ENCODE measurements at places on chromosomes 4 and X.

GRCh38 chr4:99317354-99317753 is 3.8 kb downstream of the ADH1B start:
- no peak for DNase-seq

DNA sequence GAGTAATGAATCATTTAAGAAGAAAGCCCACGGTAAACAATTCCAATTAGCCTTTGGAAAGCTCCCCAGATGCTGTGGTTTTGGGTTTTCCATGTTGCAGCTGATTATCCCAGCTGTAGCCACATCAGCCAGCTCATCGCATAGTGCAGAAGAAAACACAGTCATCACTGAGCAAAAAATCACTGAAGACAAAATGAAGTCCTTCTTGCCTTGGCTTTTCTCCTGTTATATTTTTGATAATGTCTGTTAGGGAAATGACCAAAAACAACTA is 193.0 kb upstream of the C1QTNF7 start:
- peak; percentile 59 for DNase-seq

DNA sequence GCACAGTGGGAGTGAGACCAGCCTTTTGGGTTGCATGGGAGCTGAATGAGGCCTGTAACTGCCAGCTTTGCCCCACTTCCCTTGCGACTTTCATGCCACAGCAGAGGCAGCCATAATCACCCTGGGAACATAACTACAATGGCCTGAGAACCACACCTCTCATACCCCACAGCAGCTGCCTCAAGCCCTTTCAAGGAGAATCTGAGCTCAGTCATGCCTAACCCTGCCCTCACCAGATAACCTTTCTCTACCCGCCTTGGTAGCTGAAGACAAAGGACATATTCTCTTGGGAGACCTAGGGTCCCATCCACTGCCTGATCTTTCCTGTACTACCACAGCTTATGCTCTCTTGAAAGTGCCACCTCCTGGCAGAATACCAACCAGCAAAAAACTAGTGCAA is 599.9 kb upstream of the IGFBP7 start:
- DNase-seq, result no peak

DNA sequence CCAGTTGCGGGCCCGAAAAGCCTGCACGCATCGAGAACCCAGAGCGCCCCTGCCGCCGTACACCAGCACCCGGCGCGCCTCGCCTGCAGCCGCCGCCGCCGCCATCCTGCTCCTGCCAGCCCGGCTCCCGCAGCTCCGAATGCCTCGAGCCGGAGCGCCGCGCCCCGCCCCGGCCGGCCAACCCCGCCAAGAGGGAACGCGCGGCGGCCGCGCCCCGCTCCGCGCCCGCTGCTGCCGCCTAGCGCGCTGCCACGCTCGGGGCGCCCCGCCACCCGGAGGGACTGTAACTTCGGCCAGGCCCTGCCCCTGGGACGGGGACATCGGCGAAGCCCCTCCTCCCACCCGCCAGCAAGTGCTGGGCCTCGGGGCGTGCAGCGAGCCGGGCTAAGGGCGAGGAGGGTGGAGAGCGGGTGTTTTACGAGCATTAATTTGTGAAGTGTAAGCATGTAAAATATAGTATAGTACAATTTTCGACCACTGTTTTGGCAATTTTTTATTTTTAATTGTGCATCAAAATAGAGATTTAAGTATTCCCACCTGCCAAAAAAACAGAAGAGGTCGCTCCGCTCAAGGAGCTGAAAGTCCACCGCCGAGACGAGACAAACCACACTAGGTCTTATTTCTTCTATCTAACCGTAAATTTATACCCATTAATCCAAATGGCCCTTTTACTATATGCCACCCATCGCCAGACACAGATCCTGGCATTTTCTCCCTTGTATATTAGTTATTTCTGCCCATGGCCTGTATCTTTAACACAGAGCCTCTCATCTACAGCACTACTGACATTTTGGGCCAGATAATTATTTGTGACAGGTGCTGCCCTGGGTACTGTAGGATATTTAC is at the start of gene QDPR:
TSS of gene QDPR (minus strand) at position 141 of the 846 bp plus-strand sequence. CDS start at position 105, 36 bp downstream.
- peak; percentile 81 for DNase-seq

GRCh38 chr4:122003335-122003734 is 51.5 kb upstream of the TRPC3 start:
- no peak for DNase-seq

GRCh38 chr4:154471526-154472331 is 19.9 kb downstream of the DCHS2 start:
- DNase-seq, result no peak

GRCh38 chr4:108205859-108206258 is 37.1 kb upstream of the LEF1 start:
- no peak for DNase-seq

- no peak for DNase-seq
Measured at GRCh38 chrX:13010546-13010945, 33.9 kb downstream of the FAM9C start.

- DNase-seq, result no peak
Measured at GRCh38 chr4:71752383-71753042, 31.4 kb downstream of the GC start.

- no peak for DNase-seq
Measured at GRCh38 chr4:165101641-165102040, 11.0 kb downstream of the TMEM192 start.

DNA sequence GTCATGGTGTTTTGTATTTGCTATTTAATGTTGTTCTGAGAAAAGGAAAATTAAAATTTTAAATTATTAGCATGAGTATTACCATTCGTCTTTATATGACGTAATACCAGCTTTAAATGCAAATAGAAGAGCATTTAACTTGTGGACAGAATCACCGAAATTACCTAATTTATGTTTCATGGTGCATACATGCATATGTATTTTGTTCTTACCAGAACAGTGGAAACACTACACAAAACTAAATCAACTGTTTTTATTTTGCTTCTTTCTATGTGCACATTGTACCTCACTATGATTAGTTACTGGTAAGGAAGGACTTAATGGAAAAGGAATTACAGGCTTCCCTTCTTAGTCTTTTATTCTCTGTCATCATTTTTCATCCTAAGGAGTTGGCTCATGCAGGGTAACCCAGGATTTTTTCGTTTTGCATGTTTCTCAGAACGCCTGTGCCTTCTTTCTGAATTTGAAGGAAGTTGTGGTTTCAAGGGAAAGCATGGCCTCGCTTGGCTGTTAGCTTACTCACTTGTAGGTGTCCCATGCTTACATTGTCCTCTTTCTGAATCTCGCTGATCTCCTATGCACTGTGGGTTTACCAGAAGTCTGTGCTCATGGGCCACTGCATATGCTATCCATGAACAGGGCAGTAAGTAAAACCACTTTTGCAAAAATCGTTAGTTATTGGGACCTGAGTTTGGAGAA is 300.0 kb upstream of the PUDP start:
- DNase-seq, result no peak

DNA sequence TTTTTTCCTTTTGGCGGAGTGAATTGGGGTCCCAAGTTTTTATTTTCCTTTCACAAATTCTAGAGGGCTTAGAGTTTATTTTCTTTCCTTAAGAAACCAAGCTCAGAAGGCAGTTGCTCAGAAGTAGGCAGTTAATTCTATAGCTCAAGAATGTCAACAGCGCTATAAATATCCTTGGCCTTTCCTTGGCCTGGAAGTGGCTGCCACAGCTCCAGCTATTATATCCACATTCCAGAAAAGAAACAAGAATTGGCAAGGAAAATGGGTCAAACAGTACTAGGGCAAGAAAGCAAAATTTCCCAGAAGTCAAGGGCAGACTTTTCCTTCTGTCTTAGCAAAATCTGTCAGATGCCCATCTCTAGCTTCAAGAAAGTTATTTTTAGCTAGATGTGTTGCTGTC is 31.0 kb downstream of the SLC10A6 start:
- no peak for DNase-seq

- DNase-seq, result no peak
Measured at GRCh38 chrX:96424007-96424406, 260.6 kb upstream of the DIAPH2 start.

GRCh38 chrX:150007356-150007755 is 69.1 kb upstream of the EOLA2 start:
- DNase-seq, result no peak

DNA sequence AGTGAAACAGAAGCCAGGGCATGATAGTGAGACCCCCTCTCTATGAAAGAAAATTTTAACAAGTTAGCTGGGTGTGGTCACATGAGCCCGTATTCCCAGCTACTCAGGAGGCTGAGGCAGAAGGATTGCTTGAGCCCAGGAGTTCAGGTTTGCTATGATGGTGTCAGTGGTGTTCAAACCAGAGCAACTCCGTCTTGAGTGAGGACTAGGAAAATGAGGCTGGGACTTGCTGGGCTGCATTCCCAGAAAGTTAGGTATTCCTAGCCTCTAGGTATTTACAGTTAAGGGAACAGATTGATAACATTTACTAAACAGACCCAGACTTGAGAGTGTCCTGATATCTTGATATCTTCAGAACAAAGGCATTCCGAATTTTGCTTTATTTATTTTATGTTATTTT is 37.0 kb upstream of the NOCT start:
- no peak for DNase-seq

GRCh38 chrX:137044893-137045292 is 11.1 kb upstream of the GPR101 start:
- DNase-seq, result no peak

GRCh38 chrX:155215443-155216178 is 649 bp upstream of the VBP1 start:
- no peak for DNase-seq

GRCh38 chrX:38987198-38987651 is 186.0 kb downstream of the MID1IP1 start:
- peak; percentile 35 for DNase-seq

GRCh38 chrX:101745046-101745445 is 85.4 kb upstream of the ARMCX2 start:
- no peak for DNase-seq

DNA sequence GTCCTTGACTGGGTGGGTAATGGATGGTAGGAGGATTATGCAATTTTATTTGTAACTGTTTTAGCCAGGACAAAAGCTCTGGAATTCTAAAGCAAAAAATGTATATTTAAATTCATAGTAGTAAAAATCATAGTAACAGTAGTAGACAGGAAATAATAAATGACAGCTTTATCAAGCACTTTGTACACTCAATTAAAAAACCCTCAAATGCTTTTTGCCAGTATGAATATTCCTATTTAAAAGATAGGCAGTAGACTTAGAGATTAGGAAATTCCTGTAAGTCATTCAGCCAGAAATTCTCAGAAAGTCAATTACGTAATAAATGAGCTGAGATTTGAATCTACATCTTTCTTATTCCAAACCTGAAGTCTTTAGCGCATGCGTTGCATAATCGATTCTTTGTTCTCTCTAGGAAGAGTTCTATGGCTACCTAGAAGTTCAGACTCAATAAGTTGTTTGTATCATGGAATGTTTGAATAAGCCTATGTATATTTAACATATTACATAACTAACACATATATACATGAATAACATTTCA is 2.5 kb downstream of the AADAT start:
- no peak for DNase-seq

DNA sequence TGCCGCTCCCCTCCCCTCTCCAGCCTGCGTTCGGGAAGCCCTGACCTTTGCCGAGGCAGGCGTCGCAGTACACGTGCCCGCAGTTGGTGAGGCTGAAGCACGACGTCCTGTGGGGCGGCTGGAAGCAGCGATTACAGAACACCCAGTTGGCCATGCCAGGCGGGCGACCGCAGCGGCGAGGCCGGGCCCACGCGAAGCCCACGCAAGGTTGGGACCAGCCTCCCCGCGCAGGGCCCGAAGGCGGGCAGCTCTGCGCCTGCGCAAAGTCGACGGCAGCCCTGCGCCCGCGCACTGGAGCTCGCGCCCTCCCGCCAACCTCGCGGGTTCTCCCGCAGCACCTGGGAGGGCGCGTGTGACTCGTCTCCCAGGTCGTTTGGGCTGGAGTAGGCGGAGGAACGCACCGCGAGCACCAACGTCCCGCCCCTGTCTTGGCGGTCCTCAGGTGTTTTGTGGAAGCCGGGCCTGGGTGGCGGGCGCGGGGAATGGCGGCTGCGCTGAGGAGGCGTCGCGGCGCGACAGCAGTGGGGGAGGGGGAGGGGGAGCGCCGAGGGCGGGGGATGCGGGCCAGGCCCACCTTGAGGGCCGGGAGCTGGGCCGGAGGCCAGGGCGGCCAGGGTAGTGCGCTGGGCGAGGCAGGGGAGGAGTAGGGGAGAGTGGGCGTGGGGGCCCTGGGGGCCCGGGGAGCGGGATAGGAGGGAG is at the start of gene RNF212:
TSS of gene RNF212 (minus strand) at position 254 of the 699 bp plus-strand sequence. CDS start at position 154, 100 bp downstream.
- peak; percentile 67 for DNase-seq

DNA sequence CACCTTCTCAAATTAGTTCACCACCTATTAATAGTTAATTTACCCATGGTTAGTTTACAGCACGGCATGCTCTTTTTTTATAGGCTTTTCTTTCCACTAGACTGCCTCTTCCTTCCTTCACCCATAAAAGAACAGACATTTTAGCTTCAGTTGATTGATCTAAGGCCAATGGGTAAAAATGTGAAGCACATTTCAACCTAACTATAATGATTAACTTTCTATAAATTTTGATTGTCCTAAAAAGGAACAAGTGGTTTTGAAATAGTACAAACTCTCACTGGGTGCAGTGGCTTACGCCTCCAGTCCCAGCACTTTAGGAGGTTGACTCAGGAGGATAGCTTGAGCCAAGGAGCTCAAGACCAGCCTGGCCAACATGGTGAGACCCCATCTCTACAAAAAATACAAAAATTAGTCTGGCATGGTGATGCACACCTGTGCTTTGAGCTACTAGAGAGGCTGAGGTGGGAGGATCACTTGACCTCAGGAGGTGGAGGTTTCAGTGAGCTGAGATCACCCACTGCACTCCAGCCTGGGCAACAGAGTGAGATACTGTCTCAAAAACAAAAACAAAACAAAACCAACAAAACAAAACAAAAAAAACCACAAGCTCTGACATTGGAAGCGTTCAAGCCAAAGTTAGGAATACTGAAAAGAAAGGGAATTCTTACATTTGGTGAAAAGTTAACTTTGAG is 89.9 kb upstream of the FAT1 start:
- DNase-seq, result no peak

DNA sequence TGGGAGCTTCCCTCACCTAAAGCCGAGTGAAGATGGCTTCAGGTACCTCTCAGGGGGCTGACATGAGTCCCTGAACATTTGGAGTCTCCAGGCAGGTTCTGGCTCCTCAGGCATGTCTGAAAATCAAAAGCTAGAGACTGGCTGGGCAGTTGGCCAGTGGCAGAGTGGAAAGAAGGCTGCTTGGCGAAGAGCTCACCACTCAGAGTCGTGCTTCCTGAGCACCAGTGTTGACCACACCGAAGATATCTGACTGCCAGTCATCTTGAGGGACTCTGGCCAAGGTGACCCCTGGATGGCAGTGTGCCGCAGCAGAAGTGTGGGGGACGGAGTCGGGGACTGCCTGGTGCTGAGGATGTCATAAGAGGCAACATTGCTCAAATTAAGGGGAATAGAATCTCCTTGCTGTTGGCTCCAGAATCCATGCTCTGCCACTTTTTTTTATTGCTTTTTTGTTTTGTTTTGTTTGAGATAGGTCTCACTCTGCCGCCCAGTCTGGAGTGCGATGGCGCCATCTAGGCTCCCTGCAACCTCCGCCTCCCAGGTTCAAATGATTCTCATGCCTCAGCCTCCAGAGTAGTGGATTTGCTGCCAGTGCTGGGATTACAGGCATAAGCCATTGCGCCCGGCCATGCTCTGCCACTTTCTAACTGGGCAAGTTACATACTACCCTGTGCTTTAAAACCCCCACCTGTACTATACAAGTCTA is 172.5 kb upstream of the GATB start:
- no peak for DNase-seq

- DNase-seq, result no peak
Measured at GRCh38 chr4:173185847-173186510, 17.4 kb downstream of the GALNT7 start.

Measured in right forelimb (tissue), 1 donor.